Activated CD8-positive, alpha-beta T cell treated with anti-CD3 and anti-CD28 coated beads, Interleukin-2, amount 10 ng/mL, durations not matched to agents 7 days and 5 days (primary cell): ENCODE measurements at places on chromosomes 5 and 9. TPM values are rescaled to one million over a fixed set of nuclear protein-coding genes. Genes with fewer than 3 reads are reported as not detected.

DNA sequence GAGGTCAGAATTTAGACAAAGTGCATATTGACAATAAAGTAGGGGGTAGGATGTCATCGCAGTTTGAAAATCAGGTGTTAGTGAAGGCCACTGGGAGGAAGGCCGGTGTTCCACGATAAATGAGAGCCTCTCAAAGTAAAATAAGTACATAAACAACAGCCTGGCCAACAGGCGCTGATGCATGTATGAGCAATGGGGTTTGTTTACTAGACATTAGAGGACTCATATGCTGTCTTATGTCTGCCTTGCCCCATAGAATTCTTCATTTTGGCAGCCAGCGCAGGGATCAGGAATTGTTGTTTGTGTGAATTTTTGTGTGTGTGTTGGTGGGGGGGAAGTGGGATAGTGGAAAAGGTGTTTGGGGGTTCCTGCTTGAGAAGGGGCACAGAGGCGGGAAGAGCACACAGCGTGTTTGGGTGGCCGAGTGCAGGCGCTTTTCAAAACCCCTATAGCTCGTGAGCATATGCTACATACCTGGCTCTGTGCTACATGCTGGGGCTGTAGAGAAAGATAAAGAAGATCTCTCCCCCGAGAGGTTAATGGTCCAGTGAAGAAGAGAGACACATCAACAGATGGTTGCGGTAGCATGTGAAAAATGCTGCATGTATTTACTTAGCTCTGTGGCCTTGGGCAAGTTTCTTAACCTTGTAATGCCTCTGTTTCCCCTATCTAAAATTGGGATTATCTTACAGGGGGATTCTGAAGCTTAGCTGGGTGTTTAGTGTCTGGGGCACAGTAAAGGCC, 11.5 kb downstream of the SNX30 start:
- peaks cover 25% of the 10 kb centered on the region for H3K4me1 ChIP-seq
- no peak overlapping the region for H3K27ac ChIP-seq
- peaks cover 13% of the 10 kb centered on the region for H3K36me3 ChIP-seq
- H3K27me3 ChIP-seq, result peaks cover 5% of the 10 kb centered on the region
- no peak overlapping the region for H3K4me3 ChIP-seq

DNA sequence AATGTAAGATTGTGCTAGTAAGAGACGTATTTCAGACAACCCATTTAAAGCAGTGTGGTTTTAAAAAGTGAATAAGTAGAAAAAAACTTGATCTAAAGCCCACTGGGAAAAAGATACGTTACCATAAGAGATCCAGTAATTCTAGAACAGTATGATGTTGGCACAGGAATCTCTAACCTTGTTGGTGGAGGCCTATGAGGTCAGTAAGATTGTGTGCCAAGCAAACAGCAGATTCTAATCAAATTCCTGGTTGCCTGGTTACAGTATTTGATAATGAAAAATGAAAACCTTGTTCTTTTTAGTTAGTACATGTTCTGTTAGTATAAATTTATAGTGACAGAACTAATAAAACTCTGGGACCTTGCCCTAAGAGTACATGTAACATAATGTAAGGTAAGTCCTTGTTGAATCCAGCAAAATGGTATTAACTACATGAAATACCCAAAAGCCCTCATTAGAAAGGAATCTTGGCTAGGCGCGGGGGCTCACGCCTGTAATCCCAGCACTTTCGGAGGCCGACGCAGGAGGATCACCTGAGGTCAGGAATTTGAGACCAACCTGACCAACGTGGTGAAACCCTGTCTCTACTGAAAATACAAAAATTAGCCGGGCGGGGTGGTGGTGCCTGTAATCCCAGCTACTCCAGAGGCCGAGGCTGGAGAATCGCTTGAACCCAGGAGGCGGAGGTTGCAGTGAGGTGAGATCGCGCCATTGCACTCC, 33.2 kb upstream of the DMXL1 start:
- H3K27me3 ChIP-seq, result no peaks in the 10 kb centered on the region
- H3K4me1 ChIP-seq, result peaks cover 1% of the 10 kb centered on the region
- no peak overlapping the region for H3K4me3 ChIP-seq
- no peak for DNase-seq
- no peak overlapping the region for H3K27ac ChIP-seq

- H3K4me3 ChIP-seq, result no peak overlapping the region
- no peak overlapping the region for H3K27ac ChIP-seq
- H3K27me3 ChIP-seq, result no peaks in the 10 kb centered on the region
- H3K4me1 ChIP-seq, result no peaks in the 10 kb centered on the region
Measured at GRCh38 chr5:17178373-17178675, 39.1 kb upstream of the BASP1 start.

OMD gene
- not detected for total RNA-seq

DNA sequence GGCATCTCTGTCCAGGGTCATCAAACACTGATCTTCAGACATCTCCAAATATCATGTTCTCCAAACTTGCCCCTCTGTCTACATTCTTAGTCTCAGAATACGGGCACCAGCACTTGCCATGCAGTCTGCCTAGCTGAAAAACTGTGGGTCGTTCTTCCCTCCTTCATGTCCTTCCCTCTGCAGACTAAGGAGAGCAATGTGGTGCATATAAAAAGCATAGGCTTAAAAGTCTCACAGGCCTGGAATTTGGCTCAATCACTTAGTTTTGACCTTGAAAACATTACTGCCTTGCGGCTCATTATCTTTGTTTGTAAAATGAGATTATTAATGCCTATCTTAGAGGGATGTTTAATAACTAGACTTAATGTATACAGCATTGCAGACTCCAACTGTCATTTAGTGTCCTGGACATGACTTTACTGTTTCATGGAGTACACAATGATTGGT, 362.8 kb downstream of the NPR3 start:
- no peak for DNase-seq
- no peak overlapping the region for H3K4me3 ChIP-seq
- no peaks in the 10 kb centered on the region for H3K4me1 ChIP-seq
- H3K27ac ChIP-seq, result no peak overlapping the region
- H3K36me3 ChIP-seq, result no peaks in the 10 kb centered on the region

PCDHGA11 gene
- not detected for total RNA-seq

ANKRD20A1 gene
- 2.0 TPM for total RNA-seq

SMIM3 gene
- total RNA-seq, result 16.4 TPM

DNA sequence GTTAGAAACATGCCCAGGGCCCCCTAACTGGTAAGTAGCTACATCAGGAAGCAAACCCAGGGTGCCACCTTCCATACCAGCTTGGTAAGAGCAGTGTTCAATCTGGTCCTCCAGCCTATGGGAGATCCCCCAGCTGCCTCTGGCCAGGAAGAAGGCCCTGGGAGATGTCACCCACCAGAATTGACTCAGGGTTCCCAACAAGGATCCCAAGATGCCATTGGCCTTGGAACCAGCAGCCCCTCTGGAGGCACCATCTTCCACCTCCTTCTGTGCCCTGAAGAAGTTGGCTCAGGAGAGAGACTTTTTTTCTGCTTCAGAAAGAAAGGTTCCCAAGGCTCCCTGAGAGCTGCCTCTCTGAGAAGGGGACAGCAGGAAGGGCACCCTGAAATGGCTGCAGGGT, 56.6 kb upstream of the IL17B start:
- H3K27ac ChIP-seq, result no peak overlapping the region
- no peaks in the 10 kb centered on the region for H3K27me3 ChIP-seq
- no peaks in the 10 kb centered on the region for H3K36me3 ChIP-seq
- peaks cover 30% of the 10 kb centered on the region for H3K4me1 ChIP-seq

NTNG2 gene
- 3.8 TPM for total RNA-seq

DNA sequence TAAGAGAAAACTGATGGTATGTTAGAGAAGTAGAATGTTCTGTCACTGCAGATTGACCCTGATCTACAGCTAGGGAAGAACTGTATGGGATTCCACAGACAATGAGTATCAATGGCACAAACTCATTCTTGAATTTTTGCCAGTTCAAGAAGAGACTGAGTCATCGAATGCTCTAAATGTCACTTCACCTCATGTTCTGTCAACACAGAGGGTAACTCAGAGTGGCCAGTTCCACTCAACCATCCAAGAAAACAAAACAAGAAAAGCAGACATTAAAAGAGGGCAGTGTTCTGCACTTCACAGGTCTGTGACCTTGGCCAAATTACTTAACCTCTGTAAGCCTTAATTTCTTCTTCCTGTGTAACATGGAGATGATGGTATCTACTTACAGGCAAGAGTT, 132.2 kb upstream of the HMHB1 start:
- H3K36me3 ChIP-seq, result no peaks in the 10 kb centered on the region
- no peak for DNase-seq
- no peak overlapping the region for H3K27ac ChIP-seq
- peaks cover 2% of the 10 kb centered on the region for H3K4me1 ChIP-seq
- H3K27me3 ChIP-seq, result peaks cover 3% of the 10 kb centered on the region
- H3K4me3 ChIP-seq, result no peak overlapping the region

GRCh38 chr5:123428521-123429220, 5.5 kb upstream of the CEP120 start:
- H3K36me3 ChIP-seq, result no peaks in the 10 kb centered on the region
- peaks cover 4% of the 10 kb centered on the region for H3K27me3 ChIP-seq

DNA sequence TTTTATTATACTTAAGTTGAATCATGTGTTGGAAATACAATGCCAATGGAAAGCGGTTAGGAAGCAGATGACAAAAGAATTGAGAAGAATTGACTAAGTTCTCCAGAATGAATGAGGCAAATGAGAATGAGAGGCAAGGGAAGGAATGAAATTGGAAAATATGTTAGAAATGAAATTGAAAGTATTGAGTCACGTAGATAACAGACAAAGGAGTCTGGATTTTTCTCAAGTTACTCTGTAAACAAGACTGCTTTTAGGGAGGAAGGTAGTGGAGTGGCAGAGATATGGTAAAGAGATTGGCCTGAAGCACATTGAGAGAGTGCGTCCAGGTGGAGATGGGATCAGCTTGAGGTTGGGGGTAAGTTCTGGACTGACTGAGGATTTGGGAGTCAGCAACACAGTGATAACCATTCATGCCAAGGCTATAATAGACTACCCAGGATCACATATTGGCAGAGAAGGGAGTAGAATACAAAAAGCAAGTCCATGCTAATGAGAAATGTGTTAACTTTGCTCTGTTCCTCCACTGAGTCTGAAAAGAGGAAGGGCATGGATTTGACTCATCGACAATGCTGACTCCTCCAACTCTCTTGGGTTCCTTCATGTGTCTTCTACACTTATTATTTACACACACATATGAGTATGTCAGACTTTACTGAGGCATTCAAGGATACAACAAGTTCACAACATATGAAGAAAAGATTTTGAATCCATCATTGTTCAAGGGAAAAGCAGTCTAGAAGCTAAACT, 814.2 kb upstream of the ZNF608 start:
- DNase-seq, result no peak
- H3K4me1 ChIP-seq, result no peaks in the 10 kb centered on the region
- no peaks in the 10 kb centered on the region for H3K36me3 ChIP-seq
- H3K4me3 ChIP-seq, result no peak overlapping the region
- H3K27ac ChIP-seq, result no peak overlapping the region
- H3K27me3 ChIP-seq, result no peaks in the 10 kb centered on the region
